ENCODE measurements at places on chromosomes 12 and 14. TPM values are rescaled to one million over a fixed set of nuclear protein-coding genes. Genes with fewer than 3 reads are reported as not detected.

- no peak for DNase-seq
Observed at GRCh38 chr14:30848449-30849240, 25.7 kb upstream of the COCH start.

GRCh38 chr14:57291692-57292647, 23.2 kb downstream of the AP5M1 start:
- DNase-seq, result no peak

GRCh38 chr14:54652188-54652587, 85.3 kb downstream of the SAMD4A start:
- DNase-seq, result peak; percentile 91

Gene PDZRN4
- total RNA-seq, result 0.42 TPM

Gene KRT86
- total RNA-seq, result 289 TPM

GRCh38 chr14:53006931-53007562, 56.2 kb upstream of the FERMT2 start:
- DNase-seq, result no peak

Gene LRRC10
- not detected for total RNA-seq

Gene TPH2
- total RNA-seq, result not detected

GRCh38 chr14:97120611-97121031, 323.4 kb downstream of the VRK1 start:
- DNase-seq, result no peak

GRCh38 chr14:94028450-94028826, 2.3 kb downstream of the OTUB2 start:
- no peak for DNase-seq

Gene TRPV4
- 5.3 TPM for total RNA-seq

- DNase-seq, result no peak
Observed at GRCh38 chr12:113097716-113098440, 37.7 kb downstream of the RASAL1 start.

DNA sequence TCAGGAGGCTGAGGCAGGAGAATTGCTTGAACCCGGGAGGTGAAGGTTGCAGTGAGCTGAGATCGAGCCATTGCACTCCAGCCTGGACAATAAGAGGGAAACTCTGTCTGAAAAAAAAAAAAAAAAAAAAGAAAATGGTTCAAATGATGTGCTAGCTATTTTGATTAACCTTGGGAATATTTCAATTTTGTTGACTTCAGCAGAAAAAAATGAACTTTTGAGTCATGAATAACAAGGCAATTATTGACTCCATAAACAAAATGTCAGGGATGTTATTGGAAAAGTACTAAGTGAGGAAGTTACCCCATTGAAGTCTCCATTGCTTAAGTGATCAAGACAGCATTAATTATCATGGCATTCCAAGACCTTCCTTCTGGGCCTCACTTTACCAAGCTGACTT, 10.6 kb upstream of the PKP2 start:
- DNase-seq, result no peak

All from suprapubic skin (tissue), 4 donors.